Left lung (tissue), 14 donors: ENCODE measurements at places on chromosomes 1 and 21. TPM values are rescaled to one million over a fixed set of nuclear protein-coding genes. Genes with fewer than 3 reads are reported as not detected.

GRCh38 chr1:169676001-169676400, 35.4 kb downstream of the SELL start:
- no peak for DNase-seq

DNA sequence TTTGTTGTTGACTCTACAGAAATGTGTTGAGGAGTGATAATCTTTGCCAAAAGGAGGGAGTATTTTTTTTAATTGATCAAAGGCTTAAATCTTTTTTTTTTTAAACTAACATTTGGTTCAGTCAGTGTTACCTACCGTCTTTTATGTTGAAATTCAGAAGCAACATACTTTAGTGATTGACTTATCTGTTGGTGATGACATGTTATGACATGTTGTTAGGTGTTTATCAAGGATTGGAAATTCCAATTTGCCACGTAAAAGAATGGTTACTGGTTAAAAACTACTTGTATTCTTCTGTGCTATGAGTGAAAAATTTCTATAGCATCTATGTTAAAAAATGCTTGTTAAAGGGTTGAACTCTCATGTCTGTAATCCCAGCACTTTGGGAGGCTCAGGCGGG, 61.2 kb downstream of the DNM3 start:
- no peak for DNase-seq

- no peak for DNase-seq
Measured at GRCh38 chr1:155253797-155254196, 1.5 kb downstream of the ENTREP3 start.

BSND gene
- not detected for polyA plus RNA-seq

ATP5PF gene
- polyA plus RNA-seq: 140 TPM
